Smooth muscle cell of the coronary artery (primary cell): ENCODE measurements at places on chromosomes 7 and 10. TPM values are rescaled to one million over a fixed set of nuclear protein-coding genes. Genes with fewer than 3 reads are reported as not detected.

Gene CALHM2
- 19.0 and 27.1 TPM in 2 replicates for total RNA-seq

Gene H2AZ2
- 194 and 275 TPM in 2 replicates for total RNA-seq

Gene SHH
- not detected in 2 replicates for total RNA-seq

Gene PODXL
- 2.6 and 15.6 TPM in 2 replicates for total RNA-seq

Gene PALS2
- 21.9 and 23.9 TPM in 2 replicates for total RNA-seq

Gene SEC61A2
- 2.8 and 4.1 TPM in 2 replicates for total RNA-seq

Gene MYH16
- total RNA-seq = 0.08 TPM in 1 of 2 replicates, not detected in the other

Gene SPDYE5
- total RNA-seq = 0.12 TPM in 1 of 2 replicates, not detected in the other

Gene CCL26
- 1.4 TPM in 2 replicates for total RNA-seq

Gene GNGT1
- total RNA-seq = not detected in 2 replicates

Gene HPS6
- total RNA-seq = 13.2 and 25.9 TPM in 2 replicates

Gene MICU1
- total RNA-seq = 37.7 and 41.4 TPM in 2 replicates

Gene GATA3
- 0.08 TPM in 1 of 2 replicates, not detected in the other for total RNA-seq

Gene UNC5B
- 11.2 and 39.1 TPM in 2 replicates for total RNA-seq

Gene TRIL
- 0.45 and 1.1 TPM in 2 replicates for total RNA-seq

Gene CPXM2
- total RNA-seq = 19.4 and 45.6 TPM in 2 replicates

Gene CYP2C19
- total RNA-seq = not detected in 2 replicates

Gene NODAL
- total RNA-seq = not detected in 2 replicates

Gene COX15
- 20.4 and 31.0 TPM in 2 replicates for total RNA-seq

Gene C10orf53
- not detected in 2 replicates for total RNA-seq

Gene REPIN1
- 10.4 and 37.5 TPM in 2 replicates for total RNA-seq

Gene SND1
- total RNA-seq = 211 and 348 TPM in 2 replicates

Gene PTPRN2
- total RNA-seq = 0.15 and 3.0 TPM in 2 replicates

Gene PRLHR
- total RNA-seq = not detected in 2 replicates

Gene NME8
- not detected in 2 replicates for total RNA-seq

Gene TMEM213
- not detected in 2 replicates for total RNA-seq

Gene GPR37
- total RNA-seq = 0.30 TPM in 1 of 2 replicates, not detected in the other

Gene LRRC18
- not detected in 2 replicates for total RNA-seq

Gene BAZ1B
- 36.4 and 37.2 TPM in 2 replicates for total RNA-seq

Gene BET1
- total RNA-seq = 19.1 and 22.5 TPM in 2 replicates

Gene SMKR1
- total RNA-seq = 1.1 TPM in 1 of 2 replicates, not detected in the other

Gene CCDC172
- total RNA-seq = not detected in 2 replicates

Gene TDRD1
- total RNA-seq = 2.8 and 7.7 TPM in 2 replicates

Gene HOXA7
- total RNA-seq = not detected in 2 replicates

Gene HTR7
- total RNA-seq = 0.94 and 5.3 TPM in 2 replicates

Gene ANKRD61
- total RNA-seq = 0.15 and 0.35 TPM in 2 replicates

Gene NEBL
- total RNA-seq = 0.12 and 0.90 TPM in 2 replicates

Gene PALD1
- total RNA-seq = 1.1 and 1.7 TPM in 2 replicates

Gene FEZF1
- total RNA-seq = not detected in 2 replicates
